ENCODE measurements at places on chromosomes 5 and 9.
A peak's percentile ranks its signal among the peaks of the same experiment; 100 is the strongest.

DNA sequence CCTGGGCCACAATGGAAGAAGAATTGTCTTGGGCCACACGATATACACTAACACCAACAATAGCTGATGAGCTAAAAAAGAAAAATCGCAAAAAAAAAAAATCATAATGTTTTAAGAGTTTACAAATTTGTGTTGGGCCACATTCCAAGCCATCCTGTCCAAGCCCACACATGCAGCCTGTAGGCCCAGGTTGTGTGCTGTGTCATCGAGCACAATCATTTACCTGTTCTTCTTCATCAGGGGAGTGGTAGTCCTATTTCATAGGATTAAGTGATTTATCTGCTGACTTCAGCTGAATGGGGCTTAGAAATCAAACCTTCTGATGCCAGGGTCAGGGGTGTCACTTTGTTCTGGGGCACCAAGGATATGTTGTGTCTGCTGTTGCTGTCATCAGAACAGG lies 44.6 kb upstream of the ELL2 start:
- DNase-seq, result no peak

GRCh38 chr5:132419502-132420468 lies 50.3 kb downstream of the SLC22A5 start:
- peak; percentile 87 for DNase-seq

DNA sequence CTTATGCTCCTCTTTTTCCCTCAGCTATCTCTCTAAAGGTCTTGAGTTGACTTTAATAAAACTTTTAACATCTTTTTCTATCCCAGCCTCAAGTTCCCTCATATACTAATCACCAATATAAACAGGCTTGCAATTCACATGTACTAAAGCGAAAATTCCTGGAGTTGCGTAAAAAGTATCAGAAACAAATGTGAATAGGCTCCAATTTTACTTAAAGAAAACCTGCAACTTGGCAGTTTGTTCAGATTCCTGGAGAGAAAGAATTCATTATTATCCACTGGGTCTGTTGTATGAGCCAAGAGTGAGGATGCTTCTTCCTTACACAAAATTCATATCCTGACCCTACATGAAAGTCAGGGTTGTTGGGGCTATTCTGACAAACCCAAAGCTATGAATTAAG lies 384.2 kb downstream of the DTWD2 start:
- DNase-seq, result no peak

DNA sequence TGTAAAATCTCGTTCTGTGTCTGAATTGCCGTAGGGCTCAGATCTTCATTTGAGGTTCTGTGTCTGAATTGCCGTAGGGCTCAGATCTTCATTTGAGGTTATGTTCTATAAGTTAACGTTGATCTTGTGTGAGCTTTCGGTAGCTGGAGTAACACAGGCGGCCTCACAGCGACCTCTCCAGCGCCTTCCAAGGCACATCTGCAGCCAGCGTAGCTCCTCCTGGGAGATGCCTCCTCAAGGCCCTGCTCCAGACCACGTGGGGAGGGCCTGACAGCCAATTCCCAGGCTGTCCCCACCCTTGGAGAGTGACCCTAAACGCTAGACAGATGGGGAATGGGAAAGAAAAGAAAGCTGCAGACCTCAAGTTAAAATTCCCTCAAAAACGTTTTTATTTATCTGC lies 8.7 kb upstream of the AHRR start:
- DNase-seq, result peak; percentile 55

DNA sequence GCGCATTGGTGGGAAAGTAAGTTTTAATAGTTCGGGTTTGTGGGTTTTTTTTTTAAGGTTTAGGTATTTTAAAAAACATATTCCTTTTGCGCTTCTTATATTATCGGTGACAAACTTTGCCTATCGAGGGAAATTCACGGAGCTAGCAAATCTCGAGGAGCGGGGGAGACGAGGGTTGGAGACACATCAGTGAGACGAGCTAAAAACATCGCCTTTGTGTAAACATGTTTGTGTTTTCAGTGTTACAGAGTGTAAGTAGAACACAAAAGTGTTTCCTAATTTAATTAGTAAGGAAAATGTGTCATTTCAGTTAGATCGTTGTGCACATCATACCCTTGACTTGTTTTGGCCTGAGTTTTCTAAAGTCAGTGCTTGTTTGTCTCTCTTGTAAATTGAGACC lies 945 bp downstream of the BTF3 start:
- DNase-seq, result no peak

GRCh38 chr5:140690376-140690932 lies 716 bp downstream of the HARS1 start:
- DNase-seq, result no peak

- no peak for DNase-seq
Measured at GRCh38 chr9:27880635-27881034, 307.4 kb upstream of the C9orf72 start.

DNA sequence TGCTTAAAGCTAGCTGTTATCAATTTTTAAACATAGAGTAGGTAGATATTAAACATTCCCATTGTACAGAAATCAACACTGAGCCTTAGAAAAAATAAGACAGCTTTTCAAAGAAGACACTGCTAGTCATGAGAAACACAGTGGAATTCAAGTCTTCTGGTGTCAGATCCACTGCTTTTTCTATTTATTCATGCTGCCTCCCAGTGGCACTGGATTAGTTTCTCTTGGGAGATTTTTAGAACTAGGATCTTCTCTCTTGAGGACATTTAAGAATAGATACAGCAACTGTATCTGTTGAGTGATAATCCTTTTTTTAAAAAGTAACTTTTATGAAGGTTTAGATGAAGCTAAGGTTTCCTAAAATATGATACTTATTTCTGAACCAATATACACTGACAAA lies 1635.4 kb upstream of the C9orf72 start:
- no peak for DNase-seq

DNA sequence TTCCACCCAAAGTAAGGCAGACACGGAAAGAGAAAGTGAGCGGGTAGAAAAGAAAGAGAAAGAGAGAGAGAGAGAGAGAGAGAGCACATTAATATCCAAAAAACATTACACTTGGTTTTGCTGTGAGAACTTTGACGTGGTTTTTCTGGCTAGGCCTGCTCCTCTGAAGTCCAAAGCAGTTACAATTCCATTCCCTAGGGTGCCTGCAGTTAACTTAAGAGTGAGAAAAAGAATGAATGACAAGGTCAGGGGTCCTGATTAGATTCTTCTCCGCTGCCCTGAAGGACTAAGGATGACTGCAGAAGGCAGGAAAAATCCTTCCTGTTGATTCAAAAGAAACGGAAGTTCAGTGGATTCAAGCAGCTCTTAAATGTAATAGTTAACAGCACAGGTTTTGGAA lies 589.8 kb downstream of the PRELID2 start:
- DNase-seq, result no peak

GRCh38 chr5:43874772-43875171 lies 271.8 kb downstream of the NNT start:
- no peak for DNase-seq

- no peak for DNase-seq
Measured at GRCh38 chr9:108913391-108913790, 20.5 kb downstream of the ELP1 start.

Measured in activated effector memory CD4-positive, alpha-beta T cell treated with anti-CD3 and anti-CD28 coated beads, Interleukin-2, amount 50 U/mL, for 16 hours (primary cell).